ENCODE measurements at places on chromosomes 2 and 18.

DNA sequence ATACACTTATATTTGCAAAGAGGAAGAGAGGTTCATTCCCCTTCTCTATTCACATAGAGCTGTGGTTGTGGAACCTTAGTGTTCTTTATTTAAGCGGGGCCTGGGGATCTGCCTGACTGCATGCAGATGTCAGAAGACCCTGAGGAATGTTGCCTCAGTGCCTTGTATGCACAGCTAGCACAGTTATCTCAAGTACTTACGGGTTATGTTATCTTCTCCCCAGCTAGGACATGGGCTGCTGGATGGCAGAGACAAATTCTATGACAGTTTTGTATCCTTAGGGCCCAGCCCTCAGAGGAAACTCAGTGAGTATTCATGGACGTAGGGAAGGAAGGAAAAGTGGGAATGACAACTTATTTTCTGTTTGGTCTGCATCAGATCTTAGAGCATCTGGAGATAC is 37.7 kb upstream of the RTN4 start:
- DNase-seq: no peak

GRCh38 chr2:147327613-147328012 is 517.2 kb upstream of the ACVR2A start:
- DNase-seq: no peak

- no peak for DNase-seq
Measured at GRCh38 chr2:163733301-163733938, 2.4 kb downstream of the FIGN start.

GRCh38 chr2:128457006-128457604 is 138.4 kb upstream of the HS6ST1 start:
- DNase-seq: no peak

GRCh38 chr18:27599202-27599829 is 414.2 kb upstream of the CHST9 start:
- DNase-seq: no peak

DNA sequence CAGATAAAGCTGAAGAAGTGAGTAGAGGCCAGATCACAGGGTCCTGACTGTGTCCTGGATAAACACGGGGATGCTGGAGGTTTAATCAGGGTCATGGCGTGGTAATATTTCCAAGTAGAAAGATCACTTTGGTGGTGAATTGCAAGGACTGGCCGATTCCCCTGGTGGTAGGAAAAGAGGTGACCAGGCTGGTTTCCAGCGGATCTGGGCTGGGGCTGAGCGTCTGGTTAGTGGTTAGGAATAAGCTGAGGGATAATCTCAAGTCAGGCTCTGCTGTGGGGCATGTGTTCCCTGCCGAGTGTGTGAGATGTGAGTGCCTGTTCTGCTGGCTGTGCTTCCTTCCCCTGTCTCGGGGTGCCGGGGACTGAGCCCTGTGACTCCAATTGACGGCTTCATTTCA is 484.0 kb downstream of the TSN start:
- DNase-seq: no peak

DNA sequence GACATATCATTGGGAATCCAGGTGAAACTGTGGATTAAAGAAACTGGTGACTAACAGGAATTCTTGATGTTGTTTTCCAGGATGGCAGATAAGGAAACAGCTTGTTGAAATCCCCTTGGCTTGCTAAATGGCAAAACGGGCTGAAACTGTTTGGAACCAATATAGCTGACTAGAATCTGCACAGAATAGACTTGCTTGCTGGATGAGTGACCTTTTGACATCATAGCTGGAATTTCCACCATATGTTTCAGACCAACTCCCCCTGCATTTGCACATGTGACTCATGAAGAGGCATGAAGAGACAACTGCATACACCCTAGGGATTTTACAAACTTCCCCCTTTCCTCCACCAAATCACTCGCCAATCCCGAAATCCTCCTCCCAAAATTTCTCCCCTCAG is 87.7 kb upstream of the LYPD1 start:
- DNase-seq: no peak

GRCh38 chr2:180559771-180560170 is 420.6 kb upstream of the UBE2E3 start:
- DNase-seq: no peak

- DNase-seq: peak; percentile 59
Measured at GRCh38 chr2:215269397-215270117, 42.3 kb upstream of the ATIC start.

DNA sequence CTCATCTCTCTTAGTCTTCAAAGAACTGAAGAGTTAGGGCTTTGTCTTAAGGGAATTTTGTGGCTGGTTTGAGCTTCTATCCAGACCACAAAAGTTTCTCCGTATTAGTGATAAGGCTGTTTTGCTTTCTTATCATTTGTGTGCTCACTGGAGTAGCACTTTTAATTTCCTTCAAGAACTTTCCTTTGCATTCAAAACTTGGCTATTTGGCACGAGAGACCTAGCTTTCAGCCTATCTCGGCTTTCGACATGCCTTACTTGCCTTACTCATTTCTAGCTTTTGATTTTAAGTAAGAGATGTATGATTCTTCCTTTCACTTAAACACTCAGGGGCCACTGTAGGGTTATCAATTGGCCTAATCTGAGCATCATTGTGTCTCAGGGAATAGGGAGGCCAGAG is 29.9 kb downstream of the HDHD2 start:
- no peak for DNase-seq
